ENCODE measurements at places on chromosomes 5 and 9.

DNA sequence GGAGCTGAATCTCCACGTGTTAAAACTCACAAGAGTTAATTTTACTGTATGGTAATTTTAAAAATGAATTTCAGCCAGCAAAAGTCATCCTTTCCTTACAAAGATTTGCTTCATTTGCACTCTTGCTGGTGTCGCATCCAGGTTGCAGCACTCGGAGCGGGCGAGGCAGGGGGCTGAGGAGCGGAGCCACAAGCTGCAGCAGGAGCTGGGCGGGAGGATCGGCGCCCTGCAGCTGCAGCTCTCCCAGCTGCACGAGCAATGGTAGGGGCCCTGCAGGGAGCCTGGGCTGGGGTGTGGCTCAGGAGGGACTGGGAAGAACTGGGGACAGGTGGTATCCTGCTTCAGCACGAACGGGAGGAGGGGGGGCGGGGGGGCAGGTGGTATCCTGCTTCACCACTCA is 27.1 kb downstream of the HNRNPH1 start:
- no peak for DNase-seq

DNA sequence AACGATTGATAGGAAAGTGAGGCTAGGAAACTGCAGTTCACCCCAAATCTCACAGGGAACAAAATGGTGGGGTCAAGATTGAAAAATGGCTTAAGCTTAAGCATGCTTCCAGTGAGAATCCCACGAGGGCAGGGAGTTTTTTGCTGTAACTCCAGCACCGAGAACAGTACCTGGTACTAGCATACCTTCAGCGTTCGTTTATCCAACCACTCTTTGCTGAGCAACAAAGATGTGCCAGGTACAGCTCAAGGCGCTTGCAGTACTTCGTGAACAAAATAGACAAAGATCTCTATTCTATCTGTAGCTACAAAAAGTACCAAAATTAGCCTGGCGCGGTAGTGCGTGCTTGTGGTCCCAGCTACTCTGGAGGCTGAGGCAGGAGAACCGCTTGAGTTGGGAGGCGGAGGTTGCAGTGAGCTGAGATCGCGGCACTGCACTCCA is 778 bp upstream of the PPP6C start:
- DNase-seq = peak; percentile 58

- DNase-seq = no peak
Observed at GRCh38 chr5:165805756-165806155, 2300.3 kb downstream of the MAT2B start.

- DNase-seq = no peak
Observed at GRCh38 chr5:61423487-61424145, 91.6 kb downstream of the ZSWIM6 start.

DNA sequence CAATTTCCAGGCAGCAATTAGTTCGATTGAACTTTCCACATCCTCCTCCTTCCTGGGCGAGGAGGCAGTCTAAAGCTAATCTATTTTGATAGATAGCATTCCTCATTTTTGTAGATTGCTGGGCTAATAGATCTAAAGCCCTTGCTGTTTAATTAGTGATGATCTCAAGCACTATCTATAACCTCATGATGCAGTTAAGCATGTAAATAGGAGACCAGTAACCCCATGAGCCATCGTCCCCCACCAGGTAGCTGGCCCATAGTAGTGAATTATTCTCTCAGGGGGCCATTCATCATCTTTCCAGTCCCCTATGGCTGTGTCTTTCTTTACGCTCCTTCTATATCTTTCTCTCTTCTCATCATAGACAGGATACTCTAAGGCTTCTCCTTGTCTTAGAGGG is 14.9 kb downstream of the CEL start:
- DNase-seq = no peak

GRCh38 chr5:137195483-137195882 is 303.6 kb downstream of the SPOCK1 start:
- DNase-seq = no peak

GRCh38 chr5:56757077-56757476 is 58.3 kb upstream of the MAP3K1 start:
- no peak for DNase-seq

GRCh38 chr5:97494465-97494864 is 311.4 kb upstream of the RIOK2 start:
- no peak for DNase-seq

- DNase-seq = no peak
Observed at GRCh38 chr5:149886692-149887470, 57.7 kb downstream of the PDE6A start.

DNA sequence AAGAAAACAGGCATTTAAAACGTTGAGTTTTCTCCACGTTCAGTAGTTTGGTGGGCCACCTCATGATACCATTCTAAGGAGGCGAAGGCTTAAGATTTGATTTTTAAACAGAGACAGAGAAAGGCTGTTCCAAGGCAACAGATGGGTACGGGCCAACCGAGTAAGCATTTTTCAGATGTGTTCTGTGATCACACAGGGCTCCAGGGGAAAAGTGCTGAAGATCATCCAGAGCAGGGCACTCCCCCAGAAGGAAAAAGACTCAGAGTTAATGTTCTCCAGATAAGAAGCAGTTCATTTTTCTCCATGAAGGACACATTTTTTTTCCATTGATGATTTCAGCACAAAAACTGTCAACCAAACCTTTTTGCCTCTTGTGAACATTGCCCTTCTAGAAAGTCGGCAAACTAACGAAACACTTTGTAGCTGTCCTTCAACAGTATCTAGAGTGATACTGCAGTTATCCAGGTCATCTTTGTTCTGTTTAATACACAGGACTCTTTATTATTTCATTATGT is 138.7 kb downstream of the ALDH1A1 start:
- DNase-seq = no peak

GRCh38 chr5:151757233-151758140 is 944 bp downstream of the ATOX1 start:
- peak; percentile 58 for DNase-seq

- no peak for DNase-seq
Observed at GRCh38 chr9:124228516-124228915, 29.2 kb upstream of the NEK6 start.

DNA sequence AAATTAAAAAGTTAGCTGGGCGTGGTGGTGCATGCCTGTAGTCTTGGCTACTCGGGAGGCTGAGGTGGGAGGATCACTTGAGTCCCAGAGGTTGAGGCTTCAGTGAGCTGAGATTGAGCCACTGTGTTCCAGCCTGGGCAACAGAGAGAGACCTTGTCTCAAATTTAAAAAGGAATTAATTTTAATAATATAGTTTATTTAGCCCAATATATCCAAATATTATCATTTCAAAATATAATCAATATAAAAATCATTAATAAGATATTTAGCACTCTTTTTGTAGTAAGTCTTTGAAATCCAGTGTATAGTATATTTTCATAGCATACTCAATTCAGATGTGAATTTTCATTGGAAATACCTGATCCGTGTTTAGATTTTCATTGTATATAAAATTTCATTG is 43.2 kb upstream of the ORM1 start:
- no peak for DNase-seq

DNA sequence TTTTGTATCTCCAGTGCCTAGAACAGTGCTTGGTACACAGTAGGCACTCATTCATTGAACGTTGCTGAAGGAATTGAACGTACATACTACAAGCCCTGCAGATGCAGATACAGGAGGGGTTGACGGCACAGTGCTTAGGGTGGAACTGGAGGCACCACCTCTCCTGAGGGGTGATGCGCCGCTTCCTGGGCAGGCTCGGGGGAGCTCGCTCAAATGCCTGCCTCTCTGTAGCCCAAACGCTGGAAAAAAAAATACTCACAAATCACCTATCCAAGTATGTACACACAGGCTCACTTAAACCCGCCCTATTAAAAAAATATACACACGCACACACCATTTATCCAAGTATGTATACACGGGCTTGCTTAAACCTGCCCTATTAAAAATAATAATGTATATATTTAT is 536 bp upstream of the COMMD10 start:
- peak; percentile 52 for DNase-seq

DNA sequence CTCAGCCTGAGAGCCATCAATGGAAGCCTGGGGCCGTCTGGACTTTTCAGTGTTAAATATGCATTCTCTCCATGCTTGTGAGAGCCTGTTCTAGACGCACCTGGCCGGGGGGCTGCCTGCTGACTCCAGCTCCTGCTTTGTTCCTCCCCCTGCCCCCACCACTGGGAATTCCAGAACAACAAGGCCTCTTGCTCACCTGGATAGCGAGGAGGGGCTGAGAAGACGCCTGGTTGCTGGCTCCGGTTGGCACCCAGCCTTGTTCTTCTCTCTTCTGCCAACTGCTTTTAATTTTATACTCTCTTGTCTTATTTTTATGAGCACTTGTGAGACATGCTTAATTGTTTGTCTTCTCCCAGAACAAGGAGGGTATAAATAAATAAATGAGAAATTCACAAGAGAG is 15.0 kb upstream of the RAPGEF1 start:
- no peak for DNase-seq

GRCh38 chr5:156587012-156587411 is 260.0 kb downstream of the SGCD start:
- no peak for DNase-seq

- DNase-seq = no peak
Observed at GRCh38 chr5:123819386-123819785, 307.4 kb downstream of the CSNK1G3 start.

GRCh38 chr5:76314643-76315042 is 88.4 kb upstream of the IQGAP2 start:
- DNase-seq = no peak

DNA sequence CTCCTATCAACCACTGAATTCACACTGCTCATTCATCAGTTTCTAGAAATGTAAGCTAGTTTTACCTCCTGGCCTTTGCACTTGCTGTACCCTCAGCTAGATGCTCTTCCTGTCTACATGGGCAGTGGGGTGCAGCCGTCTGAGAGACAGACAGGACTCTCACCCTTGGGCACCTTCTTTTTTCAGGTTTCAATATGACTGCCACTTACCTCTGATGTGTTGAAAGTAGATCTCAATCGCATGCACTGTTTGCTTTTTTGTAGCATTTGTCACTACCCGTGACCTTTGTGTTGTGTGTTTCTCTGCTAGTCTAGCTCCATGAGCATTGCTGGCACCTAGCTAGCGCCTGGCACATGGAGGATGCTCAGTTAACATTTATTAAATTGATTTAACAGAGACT is 403.1 kb upstream of the TRPC7 start:
- DNase-seq = no peak
